Bronchial epithelial cell (primary cell): ENCODE measurements at places on chromosomes 6 and 20. TPM values are rescaled to one million over a fixed set of nuclear protein-coding genes. Genes with fewer than 3 reads are reported as not detected.

Gene CEP43
- total RNA-seq: 11.8 and 14.0 TPM in 2 replicates

Gene EYA2
- total RNA-seq: 8.4 and 10.6 TPM in 2 replicates

Gene CLPSL2
- total RNA-seq: not detected in 2 replicates

Gene CASS4
- total RNA-seq: 0.13 TPM in 1 of 2 replicates, not detected in the other

Gene CDSN
- total RNA-seq: not detected in 2 replicates

Gene CAGE1
- total RNA-seq: 0.13 TPM in 1 of 2 replicates, not detected in the other

Gene VSTM2L
- 5.0 TPM in 2 replicates for total RNA-seq

Gene CCM2L
- total RNA-seq: not detected in 2 replicates
